Right forelimb (tissue), 1 donor: ENCODE measurements at places on chromosomes 12 and 14.

DNA sequence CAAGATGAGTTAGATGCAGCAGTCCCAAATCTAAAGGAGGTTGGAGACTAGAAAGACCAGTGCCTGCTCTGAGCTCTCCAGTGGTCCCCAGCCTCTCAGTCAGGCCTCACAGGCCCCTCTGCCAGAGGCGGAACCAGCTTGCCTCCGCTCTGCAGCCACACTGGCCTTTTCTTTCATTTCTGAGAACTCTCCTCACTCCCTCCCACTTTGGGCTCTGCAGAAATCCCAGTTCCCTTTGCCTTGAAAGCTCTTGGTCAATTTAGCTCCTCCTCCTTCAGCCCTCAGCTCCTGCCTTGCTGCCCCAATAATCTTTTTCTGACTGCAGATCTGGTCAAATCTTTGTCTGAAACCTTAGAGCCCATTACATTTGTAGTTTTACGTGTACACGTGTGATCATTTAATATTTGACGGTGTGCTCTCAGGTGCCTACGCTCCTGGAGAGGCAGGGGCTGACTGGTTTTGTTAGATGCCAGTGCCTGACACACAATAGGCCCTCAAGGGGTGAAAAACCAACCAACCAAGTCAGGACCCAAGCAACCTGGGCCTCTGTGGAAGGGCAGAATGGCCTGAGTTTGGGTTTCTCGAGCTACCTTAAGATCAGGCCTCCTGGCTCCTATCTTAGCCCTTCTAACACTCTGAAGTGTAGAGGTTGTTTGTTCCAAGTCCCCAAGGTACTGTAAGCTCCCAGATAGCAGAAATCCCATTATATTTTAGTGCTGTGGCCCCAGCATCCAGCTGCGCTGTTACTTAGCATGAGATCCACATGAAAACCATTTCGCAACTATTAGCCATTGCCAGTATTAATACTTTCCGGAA lies 1.1 kb upstream of the NUDT4 start:
- peak; percentile 52 for DNase-seq

- DNase-seq = no peak
Measured at GRCh38 chr12:5094551-5094950, 50.9 kb downstream of the KCNA5 start.

GRCh38 chr12:115374480-115375185 lies 690.7 kb upstream of the TBX3 start:
- no peak for DNase-seq

- no peak for DNase-seq
Measured at GRCh38 chr14:79764323-79764722, 447.0 kb downstream of the DIO2 start.

GRCh38 chr14:51922624-51923023 lies 62.2 kb downstream of the GNG2 start:
- DNase-seq = peak; percentile 66

GRCh38 chr14:47447076-47447475 lies 228.3 kb downstream of the MDGA2 start:
- DNase-seq = no peak

- no peak for DNase-seq
Measured at GRCh38 chr12:105418229-105418628, 87.7 kb downstream of the C12orf75 start.

DNA sequence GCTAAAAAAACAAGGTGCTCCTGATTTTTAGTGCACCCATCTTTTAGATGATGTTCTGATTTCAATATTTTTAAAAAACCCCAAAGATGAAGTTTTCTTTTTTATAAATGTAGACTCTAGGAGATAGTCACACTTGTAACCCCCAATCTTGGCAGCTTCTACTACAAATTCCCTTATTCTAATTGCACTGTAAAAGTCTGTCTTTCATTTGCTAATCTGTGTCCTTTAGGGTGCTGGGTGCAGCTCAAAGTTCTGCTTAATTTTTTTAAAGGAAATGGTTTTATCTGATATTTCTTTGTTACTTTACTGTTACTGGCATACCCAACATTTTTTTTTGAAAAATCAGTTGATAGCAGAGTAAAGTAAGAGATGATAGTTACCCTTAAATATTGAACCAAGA lies 172.0 kb downstream of the TRHDE start:
- DNase-seq = no peak

- no peak for DNase-seq
Measured at GRCh38 chr12:6204533-6205143, 4.4 kb downstream of the CD9 start.

GRCh38 chr12:52436828-52437474 lies 2.8 kb upstream of the KRT75 start:
- no peak for DNase-seq

- DNase-seq = no peak
Measured at GRCh38 chr12:46110928-46111699, 120.7 kb upstream of the SCAF11 start.

- DNase-seq = no peak
Measured at GRCh38 chr14:93017898-93018297, 94.9 kb downstream of the CHGA start.

DNA sequence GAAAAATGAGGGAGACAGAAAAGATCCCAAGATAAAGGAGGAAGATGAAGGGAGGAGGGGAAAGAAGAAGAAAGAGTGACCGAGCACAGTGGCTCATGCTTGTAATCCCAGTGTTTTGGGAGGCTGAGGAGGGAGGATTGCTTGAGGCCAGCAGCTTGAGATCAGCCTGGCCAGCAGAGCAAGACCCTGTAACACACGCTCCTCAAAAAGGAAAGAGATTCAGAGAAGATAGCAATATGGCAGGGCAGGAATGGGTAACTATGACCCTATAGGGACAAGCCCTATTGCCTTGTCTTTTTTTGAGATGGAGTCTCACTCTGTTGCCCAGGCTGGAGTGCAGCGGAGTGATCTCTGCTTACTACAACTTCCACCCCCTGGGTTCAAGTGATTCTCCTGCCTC lies 116.9 kb upstream of the MAP1LC3B2 start:
- DNase-seq = no peak

DNA sequence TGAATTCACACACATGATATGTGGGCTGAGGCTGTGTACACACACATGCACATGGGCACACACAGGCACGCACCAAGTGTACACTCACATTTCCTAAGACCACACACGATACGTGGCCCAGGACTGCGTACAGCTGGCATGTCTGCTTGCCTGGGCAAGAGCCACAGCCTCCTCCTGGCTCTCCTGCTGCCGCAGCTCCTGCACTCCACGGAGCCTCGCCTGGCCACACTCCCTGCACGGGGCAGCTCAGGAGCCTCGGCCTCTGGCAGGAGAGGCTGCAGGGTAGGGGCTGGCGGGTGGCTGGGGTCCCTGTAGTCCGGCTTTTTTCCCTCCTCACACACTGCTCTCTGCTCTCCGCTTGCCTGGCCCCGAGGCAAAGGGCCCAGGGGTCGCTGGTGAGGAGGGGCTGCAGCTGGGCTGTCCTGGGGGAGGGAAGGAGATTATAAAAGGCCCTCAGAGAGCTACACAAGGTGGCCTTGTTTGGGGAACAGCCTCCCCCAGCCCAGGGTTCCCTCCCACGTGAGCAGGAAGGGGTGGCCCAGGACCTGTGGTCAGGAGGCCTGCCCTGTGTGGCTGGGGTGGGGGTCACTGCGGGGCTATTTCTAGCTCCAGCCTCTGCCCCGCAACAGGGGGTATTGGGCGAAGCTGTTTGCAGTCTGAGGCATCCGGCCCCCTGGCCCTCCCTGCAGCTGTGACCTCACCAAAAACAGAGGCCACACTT lies 89.0 kb upstream of the SFSWAP start:
- no peak for DNase-seq

GRCh38 chr14:93970965-93971634 lies 5.3 kb downstream of the ASB2 start:
- DNase-seq = no peak

GRCh38 chr12:19299765-19300164 lies 139.5 kb upstream of the AEBP2 start:
- no peak for DNase-seq

- no peak for DNase-seq
Measured at GRCh38 chr12:39830852-39831520, 211.4 kb upstream of the ABCD2 start.

DNA sequence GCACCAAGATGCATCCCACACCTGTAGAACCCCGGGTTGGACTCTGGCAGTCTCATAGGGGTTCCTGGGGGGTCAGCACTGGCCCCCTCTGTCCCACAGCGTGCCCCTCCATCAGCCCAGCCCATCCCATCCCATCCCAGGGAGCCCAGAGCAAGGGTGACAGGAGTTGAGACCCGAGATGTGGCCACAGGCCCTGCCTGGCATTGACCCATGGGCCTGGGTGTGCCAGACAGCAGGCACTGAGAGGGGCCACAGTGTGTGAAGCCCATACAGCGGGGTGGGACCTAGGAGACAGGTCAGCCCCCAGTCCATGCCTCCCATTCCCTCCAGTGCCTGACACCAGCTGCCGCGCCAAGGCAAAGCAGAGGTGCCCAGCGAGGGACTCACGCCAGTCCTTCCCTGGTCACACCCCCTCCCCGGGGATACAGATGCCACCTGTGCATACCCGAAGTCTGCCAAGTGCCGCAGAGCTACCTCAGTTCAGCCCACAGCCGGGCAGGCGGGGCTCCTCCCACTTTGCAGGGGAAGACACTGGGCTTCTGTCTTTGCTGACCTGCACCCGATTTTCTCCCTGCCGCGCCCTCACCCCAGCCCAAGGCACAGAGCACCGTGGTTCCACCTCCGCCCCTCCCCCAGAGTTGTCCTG lies 50.4 kb downstream of the CYP46A1 start:
- DNase-seq = peak; percentile 37

GRCh38 chr14:25868521-25869314 lies 729.1 kb downstream of the NOVA1 start:
- no peak for DNase-seq

- DNase-seq = no peak
Measured at GRCh38 chr14:74594606-74595005, 17.4 kb downstream of the LTBP2 start.

DNA sequence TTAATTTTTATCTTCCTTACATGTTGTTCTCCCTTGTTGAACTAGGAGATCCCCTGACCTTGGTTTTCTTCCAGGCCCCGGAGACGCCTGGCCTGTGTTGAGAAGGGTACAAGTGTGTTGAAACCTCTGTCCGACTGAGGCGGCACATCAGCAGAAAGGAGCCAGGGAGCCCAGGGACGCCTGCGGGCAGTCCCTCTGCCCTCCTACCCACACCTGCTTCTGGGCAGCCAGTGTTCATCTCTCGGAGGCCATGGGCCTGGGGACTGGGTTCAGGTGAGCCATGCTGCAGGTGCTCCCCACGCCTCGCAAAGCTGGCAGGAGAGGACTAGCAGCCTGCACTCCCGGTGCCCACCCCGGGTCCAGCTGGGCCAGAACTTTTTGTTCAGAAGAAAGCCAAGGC lies 39.9 kb upstream of the EIF5 start:
- DNase-seq = no peak

DNA sequence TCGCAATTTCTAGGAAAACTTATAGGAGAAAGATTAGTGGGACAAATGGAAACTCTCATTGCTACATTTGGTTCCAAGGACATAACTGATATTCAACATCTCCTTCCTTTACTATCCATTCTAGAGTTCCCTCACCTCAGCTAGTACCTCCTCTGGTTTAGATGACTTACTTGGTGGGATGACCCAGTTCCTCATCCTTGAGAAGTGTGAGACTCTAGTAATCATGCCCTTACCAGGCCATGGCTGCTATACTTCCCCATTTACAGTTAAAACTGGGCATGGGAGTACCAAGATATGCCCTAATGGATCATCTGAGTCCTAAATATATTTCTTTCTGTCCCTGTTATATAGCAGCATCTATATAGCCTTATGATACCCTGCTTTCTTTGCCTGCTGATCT lies 58.1 kb downstream of the IFT81 start:
- no peak for DNase-seq

- DNase-seq = no peak
Measured at GRCh38 chr12:132026061-132026795, 76.5 kb downstream of the EP400 start.

DNA sequence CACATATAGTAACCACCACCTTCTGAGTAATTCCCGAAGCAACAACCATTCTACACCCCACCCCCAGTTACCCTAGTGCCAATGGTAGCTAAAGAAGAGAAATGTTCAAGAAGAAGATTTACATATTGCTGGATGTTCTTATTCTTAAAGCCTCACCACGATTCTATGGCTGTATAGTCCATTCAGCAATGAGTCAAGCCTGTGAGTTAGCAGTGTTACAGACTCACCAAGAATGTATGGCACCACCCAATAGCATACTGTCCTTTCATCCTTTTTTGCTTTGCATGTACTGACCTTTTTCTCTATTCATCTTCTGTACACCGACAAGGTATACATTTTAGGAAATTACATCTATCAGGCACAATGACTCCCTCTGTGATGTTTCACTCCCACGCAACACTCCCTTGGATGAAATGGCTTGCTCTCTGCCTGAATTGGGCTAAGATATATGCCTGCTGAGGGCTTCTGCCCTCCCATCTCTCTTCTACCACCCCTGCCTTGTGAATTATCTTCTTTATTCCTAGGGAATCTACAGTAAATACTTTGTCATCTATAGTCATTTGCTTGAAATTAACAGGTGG lies 945.8 kb downstream of the DIO2 start:
- DNase-seq = no peak
